ENCODE measurements at places on chromosomes 4 and X. TPM values are rescaled to one million over a fixed set of nuclear protein-coding genes. Genes with fewer than 3 reads are reported as not detected.

GRCh38 chrX:55074851-55075467 is at the start of gene PAGE2B:
PAGE2B (plus strand) TSS chrX:55075030; CDS start chrX:55076042, 1,012 bp downstream.
- no peak for DNase-seq
- no peak within 1 kb of the TSS for H3K27ac ChIP-seq
- H3K36me3 ChIP-seq, result no peaks in the 10 kb centered on the region

GRCh38 chr4:102624505-102624904 is 123.3 kb downstream of the NFKB1 start:
- H3K27me3 ChIP-seq, result no peaks in the 10 kb centered on the region
- H3K4me1 ChIP-seq, result peaks cover 11% of the 10 kb centered on the region
- H3K36me3 ChIP-seq, result no peaks in the 10 kb centered on the region
- H3K27ac ChIP-seq, result no peak overlapping the region
- H3K4me3 ChIP-seq, result no peak overlapping the region

DNA sequence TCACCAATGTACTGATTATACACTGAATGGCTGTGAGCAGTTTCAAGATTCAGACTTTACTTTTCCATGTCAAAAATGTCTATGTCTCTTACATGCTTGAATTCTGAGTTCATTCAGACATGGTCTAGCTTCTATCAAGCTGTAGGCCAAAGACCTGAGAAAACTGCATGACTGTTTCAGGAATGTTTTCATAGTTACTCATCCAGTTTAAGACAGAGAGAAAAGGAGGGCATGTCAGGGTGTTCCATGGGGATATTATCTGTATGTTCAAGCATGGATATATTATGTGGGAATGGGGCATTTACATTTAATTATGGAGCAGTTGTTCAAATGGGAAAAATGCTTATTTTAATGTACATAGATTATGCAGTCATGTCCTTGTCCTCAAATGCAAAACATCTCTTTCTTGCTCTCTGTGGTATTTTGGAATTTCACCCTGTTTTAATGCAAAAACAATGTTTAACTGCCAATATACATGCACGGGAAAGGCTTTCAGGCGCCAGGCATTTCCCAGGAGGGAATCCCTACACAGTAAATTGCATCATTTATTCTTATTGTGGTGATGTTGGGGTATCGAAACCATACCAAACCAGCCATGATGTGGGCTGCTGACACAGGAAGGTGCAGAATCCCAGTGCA is 429.1 kb upstream of the INTU start:
- no peaks in the 10 kb centered on the region for H3K27me3 ChIP-seq
- no peak overlapping the region for H3K27ac ChIP-seq
- H3K4me3 ChIP-seq, result no peak overlapping the region
- H3K4me1 ChIP-seq, result no peaks in the 10 kb centered on the region
- no peaks in the 10 kb centered on the region for H3K36me3 ChIP-seq

- no peak overlapping the region for H3K27ac ChIP-seq
- DNase-seq, result no peak
- H3K4me1 ChIP-seq, result no peaks in the 10 kb centered on the region
- no peaks in the 10 kb centered on the region for H3K36me3 ChIP-seq
- no peak overlapping the region for H3K4me3 ChIP-seq
Observed at GRCh38 chrX:6163721-6164120, 64.9 kb downstream of the NLGN4X start.

UCHL1 gene
- 3.2 TPM for total RNA-seq

- H3K4me3 ChIP-seq, result no peak overlapping the region
- no peak overlapping the region for H3K27ac ChIP-seq
- DNase-seq, result no peak
- H3K36me3 ChIP-seq, result no peaks in the 10 kb centered on the region
- H3K27me3 ChIP-seq, result no peaks in the 10 kb centered on the region
Observed at GRCh38 chrX:29872831-29873230, 342.5 kb upstream of the MAGEB2 start.

DNA sequence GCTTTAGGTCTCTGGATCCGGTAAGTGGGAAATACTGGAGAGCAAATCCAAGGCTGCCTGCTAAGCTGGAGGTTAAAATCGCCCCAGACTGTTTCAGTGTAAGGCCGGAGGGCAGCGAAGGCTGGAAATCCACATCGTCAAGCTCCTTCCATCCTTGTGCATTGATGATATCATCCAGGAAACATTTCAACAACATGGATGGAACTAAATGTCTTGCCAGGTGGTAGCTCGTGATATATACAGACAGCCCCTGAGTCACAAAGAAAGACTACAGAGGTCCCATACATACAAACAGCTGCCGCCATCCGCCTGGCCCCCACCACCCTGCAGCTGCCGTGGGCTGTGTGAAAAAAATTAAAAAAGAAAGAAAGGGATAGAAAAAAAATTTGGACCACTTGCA is 148.9 kb upstream of the RBPJ start:
- no peak overlapping the region for H3K27ac ChIP-seq
- H3K4me3 ChIP-seq, result no peak overlapping the region
- no peak for DNase-seq
- H3K27me3 ChIP-seq, result peaks cover 30% of the 10 kb centered on the region

LANCL3 gene
- 0.56 TPM for total RNA-seq

DNA sequence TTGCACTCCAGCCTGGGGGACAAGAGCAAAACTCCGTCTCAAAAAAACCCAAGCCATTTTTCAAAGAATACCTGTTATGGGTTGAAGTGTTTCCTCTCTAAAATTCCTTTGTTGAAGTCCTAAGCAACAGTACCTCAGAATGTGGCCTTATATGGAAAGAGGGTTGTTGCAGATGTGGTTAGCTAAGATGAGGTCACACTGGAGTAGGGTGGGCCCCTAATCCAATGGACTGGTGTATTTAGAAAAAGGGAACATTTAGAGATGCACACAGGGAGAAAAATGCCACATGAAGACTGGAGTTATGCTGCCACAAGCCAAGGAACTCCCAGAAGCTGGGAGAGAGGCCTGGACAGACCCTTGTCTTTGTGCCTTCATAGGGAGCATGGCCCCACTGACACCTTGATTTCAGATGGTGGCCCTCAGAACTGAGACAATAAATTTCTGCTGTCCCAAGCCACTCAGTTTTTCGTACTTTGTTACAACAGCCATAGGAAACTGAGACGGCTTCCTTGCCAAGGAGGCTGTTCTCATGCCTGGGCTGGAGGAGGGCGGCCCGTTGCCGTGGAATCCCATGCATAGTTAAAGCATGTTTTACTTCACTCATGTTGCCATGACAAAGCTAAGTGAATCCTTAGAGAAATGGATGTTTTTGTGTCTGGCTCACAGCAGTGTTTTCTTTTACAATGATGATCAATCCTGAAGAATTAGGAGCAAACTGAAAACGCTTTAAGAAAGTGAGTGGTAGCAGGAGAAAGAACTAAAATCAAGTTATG is 16.5 kb downstream of the TRAPPC2 start:
- DNase-seq, result no peak
- H3K4me1 ChIP-seq, result no peaks in the 10 kb centered on the region
- peak overlapping the region; percentile 1 for H3K27ac ChIP-seq
- peaks cover 4% of the 10 kb centered on the region for H3K27me3 ChIP-seq
- H3K4me3 ChIP-seq, result no peak overlapping the region

All from heart right ventricle (tissue), 16 donors.